ENCODE measurements at places on chromosomes 5 and 9. TPM values are rescaled to one million over a fixed set of nuclear protein-coding genes. Genes with fewer than 3 reads are reported as not detected.

The IL33 gene
- not detected for total RNA-seq

The PCDHB4 gene
- 1.3 TPM for total RNA-seq

The TIGD6 gene
- total RNA-seq, result 10.6 TPM

DNA sequence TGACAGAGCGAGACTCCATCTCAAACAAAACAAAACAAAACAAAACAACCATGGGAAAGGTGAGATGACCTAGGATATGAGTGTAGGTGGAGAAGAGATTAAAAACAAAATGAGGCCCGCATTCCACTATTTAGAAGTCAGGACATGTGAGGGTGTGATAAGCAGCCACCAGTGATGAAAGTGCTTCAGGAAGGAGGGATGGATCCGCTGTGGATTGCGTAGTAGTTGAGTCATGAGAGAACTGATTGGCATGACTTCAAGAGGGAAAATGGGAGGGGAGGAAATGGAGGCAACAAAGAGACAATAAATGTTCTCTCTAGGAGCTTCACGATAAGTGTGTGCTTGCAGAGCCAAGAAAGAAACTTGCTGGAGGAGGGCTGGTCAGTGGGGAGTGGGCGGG lies 367.6 kb downstream of the ARL15 start:
- H3K4me1 ChIP-seq, result peaks cover 9% of the 10 kb centered on the region
- no peak overlapping the region for H3K27ac ChIP-seq
- H3K27me3 ChIP-seq, result no peaks in the 10 kb centered on the region
- DNase-seq, result peak; percentile 81

DNA sequence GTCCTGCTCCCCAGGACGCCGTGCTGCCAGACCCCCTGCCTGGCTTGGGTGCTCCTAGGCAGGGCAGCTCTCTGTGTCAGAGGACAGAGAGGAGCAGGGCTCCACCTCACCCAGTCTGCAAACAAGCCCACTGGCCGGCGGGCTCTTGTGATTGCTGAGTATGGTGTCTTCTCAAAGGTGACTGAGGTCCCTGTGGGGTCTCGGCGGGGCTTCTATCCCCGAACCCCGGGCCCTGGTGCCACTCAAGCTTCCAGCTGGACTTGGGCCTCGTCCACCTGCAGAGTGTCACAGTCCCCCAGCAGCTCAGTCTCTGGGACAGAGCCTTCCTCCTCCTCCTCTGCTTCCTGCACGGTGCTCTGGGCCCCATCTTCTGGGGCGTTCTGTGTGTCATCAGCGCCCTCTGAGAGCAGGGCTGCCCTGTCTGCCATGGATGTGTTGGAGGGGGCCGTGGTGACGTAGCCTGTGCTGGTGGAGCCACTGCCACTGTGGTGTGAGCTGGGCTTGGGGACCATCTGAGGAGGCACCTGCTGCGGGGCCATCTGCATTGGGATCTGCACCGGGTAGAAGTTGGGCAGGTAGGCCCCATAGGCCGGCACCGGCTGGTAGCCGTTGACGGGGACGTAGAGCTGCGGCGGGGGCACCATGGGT lies 226.5 kb downstream of the ROR2 start:
- DNase-seq, result no peak
- no peak overlapping the region for H3K4me3 ChIP-seq
- H3K4me1 ChIP-seq, result peaks cover 31% of the 10 kb centered on the region
- no peaks in the 10 kb centered on the region for H3K27me3 ChIP-seq
- H3K36me3 ChIP-seq, result no peaks in the 10 kb centered on the region

- H3K27me3 ChIP-seq, result no peaks in the 10 kb centered on the region
- peaks cover 13% of the 10 kb centered on the region for H3K4me1 ChIP-seq
- peak overlapping the region; percentile 28 for H3K27ac ChIP-seq
- H3K36me3 ChIP-seq, result peaks cover 54% of the 10 kb centered on the region
Measured at GRCh38 chr5:37055383-37055990, 178.9 kb downstream of the NIPBL start.

All from MCF 10A (cell line).